Esophagus muscularis mucosa (tissue), 4 donors: ENCODE measurements at places on chromosomes 4 and X. TPM values are rescaled to one million over a fixed set of nuclear protein-coding genes. Genes with fewer than 3 reads are reported as not detected.

The HPGD gene
- 55.6 TPM for total RNA-seq

DNA sequence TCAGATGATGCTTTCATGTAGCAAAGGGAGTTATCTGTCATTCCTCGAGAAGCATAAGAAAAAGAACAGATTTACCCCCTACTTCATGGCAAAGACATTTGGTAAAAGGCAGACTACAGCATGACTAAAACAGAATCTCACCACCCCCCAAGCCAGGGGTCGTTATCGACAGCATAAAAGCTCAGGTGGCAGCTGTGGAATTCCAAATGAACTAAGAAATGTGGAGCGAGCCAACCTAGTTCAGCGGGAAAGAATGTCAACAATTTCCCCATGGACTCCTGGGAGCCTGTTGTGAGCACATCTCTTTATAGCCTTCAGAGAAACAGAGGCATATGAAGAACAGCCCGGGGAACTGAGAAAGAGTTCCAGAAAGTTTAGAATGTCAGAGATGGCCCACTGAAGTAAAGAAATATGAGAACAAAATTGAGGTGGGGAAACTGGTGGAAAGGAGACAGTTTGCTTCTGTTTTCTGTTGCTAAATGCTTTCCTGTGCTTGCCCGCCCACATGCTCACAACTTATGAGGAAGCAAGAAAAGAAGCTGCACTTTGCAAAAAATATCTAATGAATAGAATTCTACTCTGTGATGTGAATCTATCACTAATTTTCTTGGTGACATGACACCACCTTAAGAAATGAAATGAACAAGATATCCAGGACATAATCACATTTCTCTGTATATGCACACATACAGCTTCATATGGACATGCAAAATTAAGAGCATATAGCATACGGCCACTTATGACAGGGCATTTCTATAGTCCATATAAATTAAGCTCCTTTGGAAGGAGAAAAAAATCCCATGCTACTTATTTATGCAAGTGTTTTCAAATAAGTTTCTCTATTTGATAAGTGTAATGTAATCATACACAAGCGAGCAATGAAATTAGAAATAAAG, 135.3 kb upstream of the MID1 start:
- DNase-seq, result no peak

- DNase-seq, result no peak
These were observed 728.5 kb upstream of the NDST4 start for GRCh38 chr4:115841871-115842270.

- no peak for DNase-seq
These were observed 11.8 kb upstream of the CLDN24 start for GRCh38 chr4:183333983-183334382.

DNA sequence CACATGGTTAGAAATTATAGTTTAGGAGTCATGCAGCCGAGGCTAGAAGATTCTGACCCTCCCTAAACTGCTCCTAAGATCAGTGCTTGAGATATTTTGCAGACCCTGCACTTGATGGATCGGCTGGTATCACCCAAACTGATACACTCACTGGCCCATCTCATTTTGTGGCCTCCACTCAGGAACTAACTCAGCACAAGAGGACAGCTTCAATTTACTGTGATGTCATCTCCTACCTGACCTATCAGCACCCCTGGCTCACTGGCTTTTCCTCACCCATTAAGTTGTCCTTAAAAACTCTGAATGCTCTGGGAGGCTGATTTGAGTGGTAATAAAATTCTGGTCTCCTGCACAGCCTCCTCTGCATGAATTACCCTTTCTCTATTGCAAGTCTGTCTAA, 450.9 kb downstream of the PCDH10 start:
- DNase-seq, result no peak

- DNase-seq, result no peak
These were observed 20.9 kb downstream of the MAPK10 start for GRCh38 chr4:86338989-86339388.

The HDX gene
- total RNA-seq, result 7.9 TPM

DNA sequence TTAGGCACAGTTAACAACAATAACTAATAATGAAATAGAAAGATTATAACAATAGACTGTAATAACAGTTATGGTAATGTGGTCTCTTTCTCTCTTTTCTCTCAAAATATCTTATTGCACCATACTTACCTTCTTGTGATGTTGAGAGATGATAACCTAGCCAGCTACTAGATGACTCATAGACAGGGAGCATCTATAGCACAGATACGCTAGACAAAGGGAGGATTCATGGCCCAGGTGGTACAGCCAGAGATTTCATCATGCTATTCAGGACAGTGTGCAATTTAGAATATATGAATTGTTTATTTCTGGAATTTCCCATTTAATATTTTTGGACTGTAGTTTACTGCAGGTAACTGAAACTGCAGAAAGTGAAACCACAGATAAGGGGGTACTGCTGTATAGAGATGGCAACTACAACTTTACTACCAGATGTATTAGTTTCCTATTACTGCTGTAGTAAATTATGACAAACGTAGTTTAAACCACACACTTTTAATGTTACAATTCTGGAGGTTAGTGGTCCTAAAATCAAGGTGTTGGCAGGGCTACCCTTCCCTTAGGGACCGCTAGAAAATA, 41.8 kb upstream of the MAGED1 start:
- no peak for DNase-seq

The FAM149A gene
- 38.8 TPM for total RNA-seq

DNA sequence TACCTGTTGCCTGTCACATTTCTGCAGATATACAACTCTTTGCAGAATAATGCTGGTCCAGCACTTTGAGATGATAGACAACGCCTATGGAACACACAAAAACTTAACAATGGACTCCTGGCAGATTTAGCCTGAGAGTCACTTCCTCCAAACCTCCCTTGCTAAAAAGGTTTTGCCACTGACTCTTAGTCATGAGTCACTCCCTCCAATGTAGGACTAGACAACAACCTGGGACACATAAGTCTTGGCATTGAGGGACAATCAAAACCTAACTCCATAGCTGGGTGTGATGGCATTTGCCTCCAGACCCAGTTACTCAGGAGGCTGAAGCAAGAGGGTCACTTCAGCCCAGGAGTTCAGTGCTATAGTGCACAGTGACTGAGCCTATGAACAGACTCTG, 22.0 kb upstream of the EIF4E start:
- no peak for DNase-seq

DNA sequence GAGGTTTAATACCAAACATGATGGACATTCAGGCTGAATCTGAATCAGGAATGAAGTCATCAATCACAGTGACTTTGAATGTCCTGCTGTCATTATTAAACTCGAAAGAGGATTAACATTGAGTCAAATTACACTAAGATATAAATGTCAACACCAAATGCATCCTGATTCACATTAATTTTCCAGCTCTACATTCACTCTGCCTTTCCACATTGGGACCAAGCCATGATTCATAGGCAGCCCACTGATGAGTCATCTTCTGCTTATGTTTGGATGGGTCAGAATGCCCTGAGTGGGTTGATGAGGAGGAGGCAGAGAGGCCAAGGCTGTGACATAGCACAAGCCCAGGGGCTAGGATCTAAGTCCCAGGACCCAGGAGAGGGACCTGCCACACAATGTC, 247.6 kb upstream of the RPS6KA3 start:
- DNase-seq, result no peak
